Activated T-cell treated with anti-CD3 and anti-CD28 coated beads, Interleukin-2, amount 50 U/mL, for 4 hours (primary cell): ENCODE measurements at places on chromosomes 16 and 17. TPM values are rescaled to one million over a fixed set of nuclear protein-coding genes. Genes with fewer than 3 reads are reported as not detected.

DNA sequence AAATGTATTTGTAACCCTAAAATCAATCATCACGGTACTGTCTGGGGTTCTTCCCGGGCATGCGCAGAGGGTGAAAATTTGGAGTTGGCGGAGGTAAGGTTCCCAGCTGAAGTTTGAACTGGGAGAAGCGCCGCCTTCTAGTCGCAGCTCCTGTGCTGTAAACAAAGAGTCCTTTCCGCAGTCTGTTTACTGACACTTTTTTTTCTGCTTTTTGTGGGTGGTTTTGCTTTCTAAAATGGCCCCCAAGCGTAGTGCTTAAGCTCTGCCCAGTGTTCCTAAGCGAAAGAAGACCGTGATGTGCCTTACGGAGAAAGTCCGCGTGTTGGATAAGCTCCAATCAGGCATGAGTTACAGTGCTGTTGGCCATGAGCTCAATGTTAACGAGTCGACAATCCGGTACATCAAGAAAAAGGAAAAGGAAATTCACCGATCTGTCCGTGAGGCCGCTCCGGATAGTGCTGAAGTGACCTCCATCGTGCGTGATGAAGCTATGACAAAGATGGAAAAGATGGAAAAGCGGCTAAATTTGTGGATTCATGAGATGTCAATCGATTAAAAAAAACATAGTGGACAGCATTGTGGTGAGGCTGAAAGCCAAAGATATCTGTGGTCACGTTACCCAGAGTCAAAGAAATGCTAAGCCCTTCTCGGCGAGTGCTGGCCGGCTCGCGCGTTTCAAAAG lies 570 bp upstream of the CFDP1 start:
- no peak for DNase-seq

- no peak for DNase-seq
These were observed 21.2 kb downstream of the SAP30BP start for GRCh38 chr17:75688209-75688825.

DNA sequence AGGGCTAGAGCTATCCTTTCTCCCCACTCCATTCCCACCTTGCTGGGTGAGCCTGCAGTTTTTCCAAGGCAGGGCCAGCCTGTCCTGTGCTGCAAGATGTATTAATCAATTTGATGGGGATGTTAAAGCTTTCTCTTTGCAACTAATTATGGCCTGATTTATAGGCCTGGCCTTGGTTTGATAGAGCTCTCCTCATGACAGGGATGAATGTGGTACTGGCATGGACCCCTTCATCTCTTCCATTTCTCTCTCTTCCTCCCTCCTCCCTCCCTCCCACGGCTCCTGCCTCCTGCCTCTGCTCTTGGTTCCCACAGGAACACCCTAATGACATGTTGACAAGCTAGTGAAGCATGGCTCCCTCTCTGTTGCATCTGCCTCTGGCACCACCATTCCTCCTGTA lies 47.2 kb upstream of the SKAP1 start:
- no peak for DNase-seq

Gene CCL1
- 1.4 TPM for total RNA-seq

DNA sequence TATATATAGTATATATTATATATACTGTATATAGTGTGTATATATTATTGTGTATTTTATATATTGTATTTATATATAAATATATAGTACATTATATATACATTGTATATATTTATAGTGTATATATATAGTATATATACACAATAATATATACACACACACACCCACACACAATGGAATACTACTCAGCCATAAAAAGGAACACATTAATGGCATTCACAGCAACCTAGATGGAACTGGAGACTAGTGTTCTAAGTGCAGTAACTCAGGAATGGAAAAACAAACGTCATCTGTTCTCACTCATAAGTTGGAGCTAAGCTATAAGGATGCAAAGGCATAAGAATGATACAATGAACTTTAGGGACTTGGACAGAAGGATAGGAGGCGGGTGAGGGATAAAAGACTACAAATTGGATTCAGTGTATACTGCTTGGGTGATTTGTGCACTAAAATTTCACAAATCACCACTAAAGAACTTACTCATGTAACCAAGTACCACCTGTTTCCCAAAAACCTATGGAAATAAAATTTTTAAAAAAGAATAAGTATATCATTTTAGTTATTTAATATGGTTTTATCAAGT lies 201.9 kb upstream of the CDH11 start:
- DNase-seq = no peak

DNA sequence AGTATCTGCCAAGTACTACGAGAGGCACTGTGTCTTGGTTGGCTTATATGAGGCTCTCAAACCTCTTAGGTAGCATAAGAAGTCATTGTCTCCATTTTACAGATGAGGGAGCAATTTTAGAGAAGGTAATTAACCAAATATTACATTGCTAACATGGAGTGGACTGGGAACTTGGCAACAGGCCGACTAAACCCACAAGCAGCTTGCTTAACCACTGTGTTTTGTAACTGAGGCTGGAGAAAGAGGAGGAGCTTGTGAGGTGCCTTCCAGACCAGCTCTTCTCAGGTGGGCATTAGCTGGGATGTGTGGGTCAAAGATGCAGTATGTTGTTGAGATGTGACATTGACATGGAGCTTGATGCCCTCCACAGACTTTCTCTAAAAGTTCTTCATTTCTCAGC lies 835.6 kb upstream of the RBFOX1 start:
- no peak for DNase-seq

Gene JMJD6
- 73.2 TPM for total RNA-seq

DNA sequence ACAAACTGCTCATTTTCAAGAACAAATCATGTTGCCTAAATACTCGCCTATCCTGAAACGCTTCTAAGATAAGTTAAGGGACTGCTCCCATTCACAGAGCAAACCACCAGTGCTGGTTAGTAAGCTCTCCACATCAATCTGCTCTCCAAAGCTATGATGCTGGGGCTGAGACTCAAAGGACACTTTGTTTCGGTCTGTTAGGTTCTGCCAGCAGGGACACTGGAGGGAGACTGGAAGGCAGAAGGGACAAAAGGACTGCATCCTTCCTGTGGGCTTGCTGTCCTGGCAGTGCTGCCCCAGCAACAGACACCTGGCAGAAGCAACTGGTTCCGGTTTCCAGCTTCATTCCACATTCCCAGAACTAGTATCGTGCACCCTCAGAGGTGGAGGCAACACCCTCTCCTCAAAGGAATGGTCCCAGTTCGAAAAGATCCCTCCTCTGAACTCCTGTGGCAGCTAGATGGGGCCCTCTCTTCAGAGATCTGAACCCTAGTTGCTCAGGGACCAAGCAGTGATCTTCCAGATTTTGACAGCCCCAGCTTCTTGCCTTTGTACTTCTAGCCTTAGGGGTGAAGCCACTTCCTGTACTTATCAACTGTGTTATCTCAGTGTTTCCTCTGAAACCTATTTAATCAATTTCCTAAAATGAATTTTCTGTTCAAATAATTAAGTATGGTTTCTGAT lies 73.4 kb upstream of the GSG1L start:
- DNase-seq = peak; percentile 26

GRCh38 chr17:76053246-76054111 lies 18.8 kb downstream of the SRP68 start:
- DNase-seq = no peak

GRCh38 chr16:1078579-1079021 lies 6.1 kb downstream of the SSTR5 start:
- DNase-seq = no peak

GRCh38 chr17:21297597-21297996 lies 13.1 kb downstream of the MAP2K3 start:
- DNase-seq = no peak

- DNase-seq = no peak
These were observed 29.0 kb downstream of the SPAG9 start for GRCh38 chr17:51091635-51092034.

- DNase-seq = peak; percentile 13
These were observed 14.9 kb upstream of the DDX19A start for GRCh38 chr16:70331588-70332358.

DNA sequence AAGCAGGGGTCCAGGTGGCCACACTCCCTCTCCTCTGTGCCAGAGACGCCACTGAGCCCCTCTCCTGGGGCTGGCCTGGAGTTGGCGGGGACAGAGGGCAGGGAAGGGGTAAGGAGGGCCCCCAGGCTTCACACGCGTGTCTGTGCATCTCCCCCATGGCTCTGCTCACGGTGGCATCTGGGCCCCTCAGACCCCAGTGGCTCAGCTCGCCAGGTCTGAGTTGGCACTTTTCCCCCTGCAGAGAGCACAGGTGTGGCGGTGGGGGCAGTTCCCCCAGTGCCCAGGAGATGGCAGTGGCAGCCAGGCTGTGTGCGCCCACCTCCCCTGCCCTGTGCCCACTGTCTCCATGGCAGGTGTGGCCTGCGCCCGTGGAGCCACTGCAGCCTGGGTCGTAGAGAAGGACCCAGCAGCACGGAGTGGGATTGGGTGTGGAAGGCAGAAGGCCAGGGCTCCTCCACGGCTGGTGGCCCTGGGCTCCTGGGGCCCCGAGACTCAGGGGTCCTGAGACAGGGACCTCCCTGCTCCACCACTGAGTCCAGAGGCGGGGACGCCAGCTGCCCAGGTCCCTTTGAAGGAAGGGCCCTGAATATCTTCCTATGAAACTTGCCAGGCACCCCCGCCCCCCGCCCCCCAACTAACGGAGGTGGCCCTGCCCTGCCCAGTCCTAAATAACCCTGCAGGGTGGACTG lies 4.3 kb upstream of the APRT start:
- DNase-seq = peak; percentile 51

DNA sequence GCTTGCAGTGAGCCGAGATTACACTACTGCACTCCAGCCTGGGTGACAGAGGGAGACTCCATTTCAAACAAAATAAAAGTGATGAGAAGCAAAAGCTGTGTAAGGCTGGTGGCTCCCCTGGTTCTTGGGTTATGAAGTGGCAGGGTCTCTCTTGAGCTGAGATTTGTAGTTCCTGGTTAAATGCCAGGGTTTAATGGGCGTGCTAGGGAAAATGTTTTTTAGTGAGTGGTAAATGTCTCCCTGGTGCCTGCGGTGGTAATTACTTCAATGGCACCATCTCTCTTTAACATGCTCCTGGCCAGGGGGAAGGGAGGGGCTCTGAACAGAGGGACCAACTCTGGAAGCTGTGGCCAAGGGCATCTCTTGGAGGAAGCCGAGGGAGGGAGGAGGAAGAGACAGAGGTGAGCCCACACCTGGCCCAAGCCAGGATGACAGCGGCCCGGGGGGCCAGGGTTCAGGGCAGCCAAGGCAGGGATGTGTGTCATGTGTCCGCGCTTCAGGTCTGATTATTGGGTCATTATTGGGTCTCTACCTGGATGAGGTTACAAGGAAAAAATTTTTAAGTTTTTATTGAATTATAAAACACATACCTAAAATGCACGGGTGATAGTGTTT lies 17.8 kb upstream of the RPL38 start:
- no peak for DNase-seq

Gene ZMYND15
- total RNA-seq = not detected

- DNase-seq = no peak
These were observed 9.5 kb downstream of the CAVIN1 start for GRCh38 chr17:42413464-42414040.

- DNase-seq = no peak
These were observed 26.0 kb downstream of the TK2 start for GRCh38 chr16:66523861-66524354.

DNA sequence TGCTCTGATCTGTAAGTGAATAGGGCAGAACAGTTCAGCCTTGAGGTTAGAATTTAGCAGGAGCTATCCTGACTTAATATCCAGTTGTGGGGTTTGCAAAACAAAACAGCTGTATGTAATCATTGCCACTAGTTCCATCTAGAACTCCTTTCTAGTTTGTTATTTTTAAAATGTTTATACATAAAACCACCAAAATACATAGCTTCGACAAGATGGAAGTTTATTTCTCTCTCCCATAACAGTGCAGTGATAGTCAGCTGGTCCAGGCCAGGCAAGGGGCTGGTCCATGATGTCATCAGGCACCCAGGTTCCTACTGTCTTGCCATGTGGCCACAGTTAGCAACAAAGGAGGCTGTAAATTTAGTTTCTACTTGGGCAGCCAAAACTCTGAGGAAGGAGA lies 10.5 kb upstream of the PLK1 start:
- DNase-seq = no peak

Gene KRT17
- not detected for total RNA-seq

DNA sequence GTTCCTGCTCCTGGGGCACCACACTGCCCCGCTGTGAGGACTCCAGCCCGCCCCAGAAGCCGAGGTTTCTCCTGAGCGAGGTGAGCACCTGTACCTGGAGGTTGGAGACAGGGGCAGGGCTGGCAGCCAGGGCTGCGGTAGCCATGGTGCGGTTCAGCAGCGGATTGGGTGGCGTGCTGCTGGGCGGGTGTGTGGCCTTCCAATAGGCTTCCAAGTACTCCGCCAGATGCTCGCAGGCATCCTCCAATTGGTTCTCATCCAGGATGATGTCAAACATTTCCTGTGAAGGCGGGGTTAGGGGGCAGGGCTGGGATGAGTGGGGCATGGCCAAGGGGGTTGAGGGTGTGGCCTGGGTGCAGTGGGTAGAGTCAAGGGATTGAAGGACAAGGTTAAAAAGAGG lies 11.3 kb upstream of the ARL5C start:
- no peak for DNase-seq

Gene CLEC18A
- total RNA-seq = 1.1 TPM
